ENCODE measurements at places on chromosomes 3 and 15. TPM values are rescaled to one million over a fixed set of nuclear protein-coding genes. Genes with fewer than 3 reads are reported as not detected.

DUOX2 gene
- total RNA-seq: not detected

DNA sequence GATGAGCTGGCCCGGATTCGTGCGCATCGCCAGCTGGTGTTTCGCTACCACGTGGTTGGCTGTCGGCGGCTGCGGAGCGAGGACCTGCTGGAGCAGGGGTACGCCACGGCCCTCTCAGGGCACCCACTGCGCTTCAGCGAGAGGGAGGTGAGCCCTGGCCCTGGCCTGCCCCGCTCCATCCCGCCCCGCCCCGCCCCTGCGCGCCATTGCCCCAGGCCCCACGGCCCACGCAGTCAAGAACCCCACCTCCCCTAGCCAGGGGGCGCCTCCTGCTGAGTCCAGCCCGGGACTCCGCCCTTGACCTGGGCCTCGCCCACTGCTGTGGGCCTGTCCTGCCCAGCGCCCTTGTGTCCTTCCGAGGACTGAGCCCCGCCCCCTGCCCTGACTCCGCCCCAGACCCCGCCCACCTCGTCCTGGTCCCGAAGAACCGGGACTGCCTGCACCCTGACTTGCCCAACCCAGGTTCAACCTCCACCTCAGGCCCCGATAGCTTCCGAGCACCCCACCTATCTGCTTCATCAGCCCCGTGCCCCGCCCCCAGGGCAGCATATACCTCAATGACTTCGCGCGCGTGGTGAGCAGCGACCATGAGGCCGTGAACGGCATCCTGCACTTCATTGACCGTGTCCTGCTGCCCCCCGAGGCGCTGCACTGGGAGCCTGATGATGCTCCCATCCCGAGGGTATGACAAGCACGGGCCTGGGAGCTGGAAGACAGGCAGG, 14.8 kb downstream of the NT5DC2 start:
- DNase-seq: no peak

DNA sequence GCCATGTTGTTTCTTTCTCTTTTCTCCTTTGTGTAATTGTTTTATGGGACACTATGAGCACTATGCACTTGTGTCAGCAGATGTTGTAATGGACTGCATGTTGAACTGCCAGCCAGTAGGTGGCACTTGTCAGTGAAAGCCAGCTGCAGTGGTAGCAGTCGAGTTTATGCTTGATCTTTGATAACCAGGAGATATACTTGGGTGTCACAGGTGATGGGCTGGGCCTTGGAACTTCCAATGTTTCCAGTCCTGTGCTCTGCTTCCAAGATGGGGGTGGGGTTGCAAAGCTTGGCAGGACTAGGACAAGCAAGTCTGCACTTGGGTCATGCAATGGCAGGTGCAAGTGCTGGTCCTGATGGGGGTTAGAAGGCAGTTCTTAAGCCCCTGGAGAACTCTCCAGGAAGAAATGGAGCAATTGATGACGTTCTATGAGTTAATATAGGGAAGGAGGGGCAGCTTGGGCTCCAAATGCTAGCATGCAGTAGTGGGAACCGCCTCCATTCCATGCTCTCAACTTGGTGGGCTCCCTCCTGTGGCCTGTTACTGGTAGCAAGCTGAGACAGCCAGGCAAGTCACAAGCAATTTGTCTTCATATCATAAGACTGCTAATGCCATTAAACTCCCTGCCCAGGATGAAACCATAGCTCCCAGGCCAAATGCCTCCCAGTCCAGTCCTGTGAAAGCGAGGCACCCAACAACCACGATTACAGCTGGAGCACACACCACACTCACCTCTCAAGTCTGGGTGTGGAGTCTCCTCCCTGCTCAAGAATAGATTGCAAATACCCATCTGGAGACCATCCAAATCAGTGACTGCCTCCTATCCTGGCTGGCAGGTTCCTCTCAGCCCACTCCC, 287.2 kb downstream of the CGGBP1 start:
- DNase-seq: peak; percentile 68

DNA sequence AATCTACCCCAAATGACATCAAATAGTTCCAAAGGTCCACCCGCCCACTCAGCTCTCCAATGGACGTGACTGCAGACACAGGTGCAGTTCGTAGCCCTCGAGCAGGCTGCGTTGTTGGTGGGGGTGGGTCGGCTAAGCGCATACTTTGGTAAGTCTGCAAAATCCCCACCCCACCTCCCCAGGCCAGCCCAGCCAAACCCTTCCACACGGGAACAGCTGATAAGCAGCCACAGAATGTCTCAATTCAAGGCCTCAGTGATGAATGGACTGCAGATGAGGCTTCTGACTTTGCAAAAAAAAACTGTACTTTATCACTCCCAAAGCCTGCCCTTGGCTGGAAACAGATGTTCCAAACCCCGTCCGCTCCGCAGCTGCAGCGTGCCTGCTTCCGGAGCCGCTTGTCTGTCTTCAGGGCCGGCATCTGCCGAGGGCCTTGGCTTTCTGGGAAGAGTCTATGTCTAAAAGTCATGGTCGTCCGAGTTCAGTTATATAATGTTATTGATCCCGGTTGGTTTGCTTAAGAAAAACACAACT, 38.2 kb downstream of the PCSK6 start:
- no peak for DNase-seq

- DNase-seq: peak; percentile 64
Measured at GRCh38 chr15:57251941-57252340, 124.4 kb upstream of the CGNL1 start.

- no peak for DNase-seq
Measured at GRCh38 chr3:52313774-52314188, 2.3 kb upstream of the DNAH1 start.

GRCh38 chr3:158121295-158121694, 11.4 kb downstream of the RSRC1 start:
- no peak for DNase-seq

- DNase-seq: no peak
Measured at GRCh38 chr3:80060664-80061063, 292.9 kb upstream of the ROBO1 start.

GRCh38 chr3:128845778-128846485, 33.5 kb upstream of the ACAD9 start:
- DNase-seq: peak; percentile 73

DNA sequence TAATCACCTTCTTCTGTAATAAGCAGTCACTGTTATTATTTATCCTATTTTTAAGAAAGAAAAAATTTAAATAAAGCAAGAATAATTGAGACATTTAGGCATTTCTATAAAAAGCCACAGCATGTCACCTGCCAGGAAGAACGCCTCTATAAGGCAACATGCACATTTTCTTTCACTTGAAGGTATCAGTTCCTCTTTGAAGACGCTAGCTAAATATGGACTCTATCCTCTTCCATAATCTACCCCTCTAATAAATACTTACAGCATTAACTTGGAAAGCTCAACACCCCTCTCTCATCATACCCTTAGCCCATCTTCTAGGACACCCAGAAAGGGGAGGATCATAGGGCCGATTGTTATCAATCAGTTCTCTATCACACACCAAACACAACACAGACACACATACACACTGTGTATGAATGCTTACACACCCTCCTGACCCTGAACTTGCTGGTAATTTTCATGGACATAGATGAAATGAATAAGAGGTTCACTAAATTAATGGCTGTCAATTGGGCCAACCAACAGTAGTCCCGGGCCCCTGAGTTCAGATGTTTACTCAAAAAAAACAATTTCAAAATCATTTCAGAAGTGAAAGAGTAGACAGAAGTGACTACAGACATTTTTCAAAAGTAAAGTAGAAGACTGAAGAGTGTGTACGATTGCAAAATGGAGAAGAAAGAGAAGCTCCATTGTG, 102.5 kb downstream of the ZMAT3 start:
- DNase-seq: no peak

- DNase-seq: no peak
Measured at GRCh38 chr3:43270078-43270477, 16.3 kb upstream of the SNRK start.

GRCh38 chr3:25468866-25469319, 40.8 kb downstream of the RARB start:
- DNase-seq: peak; percentile 18

GRCh38 chr3:45647148-45647619, 42.0 kb upstream of the SACM1L start:
- DNase-seq: peak; percentile 85

- DNase-seq: no peak
Measured at GRCh38 chr3:43948013-43948412, 257.3 kb downstream of the ABHD5 start.

GRCh38 chr3:13052191-13052820, 20.9 kb downstream of the IQSEC1 start:
- DNase-seq: no peak

DNA sequence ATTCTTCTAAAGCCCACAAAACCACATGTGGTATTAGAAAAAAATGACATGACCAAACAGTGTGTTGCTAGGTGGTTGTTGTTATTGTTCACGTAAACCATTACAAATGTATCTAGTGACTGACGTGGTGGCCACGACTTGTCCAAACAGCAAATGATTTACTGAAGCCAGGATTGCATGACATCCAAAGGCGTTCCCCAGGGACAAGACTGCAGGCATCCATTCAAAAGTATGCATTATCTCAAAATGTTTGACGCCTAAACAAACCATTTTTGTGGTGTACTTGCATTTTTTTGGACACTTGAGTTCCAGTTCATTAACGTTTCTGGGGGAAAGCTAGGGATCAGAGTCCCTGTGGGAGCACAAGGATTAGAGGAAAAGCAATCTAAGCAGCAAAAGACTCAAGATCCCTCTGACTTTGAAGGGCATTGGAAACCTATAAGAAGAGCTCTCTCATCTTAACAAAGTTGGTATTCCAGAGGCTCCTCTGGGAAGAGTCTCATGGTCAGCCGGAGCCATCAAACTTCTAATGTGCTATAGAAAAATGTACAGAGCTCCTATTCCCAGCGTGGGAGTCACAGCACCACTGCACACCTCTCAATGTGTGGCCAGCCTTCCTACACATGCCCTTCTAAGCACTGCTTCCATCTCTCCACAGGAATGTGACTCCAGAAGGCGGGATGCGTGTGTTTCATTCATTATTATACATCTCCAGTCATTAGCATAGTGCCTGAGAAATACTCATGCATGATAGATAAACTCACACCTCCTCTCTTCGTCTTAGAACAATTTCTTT, 62.9 kb downstream of the FBN1 start:
- no peak for DNase-seq

DNA sequence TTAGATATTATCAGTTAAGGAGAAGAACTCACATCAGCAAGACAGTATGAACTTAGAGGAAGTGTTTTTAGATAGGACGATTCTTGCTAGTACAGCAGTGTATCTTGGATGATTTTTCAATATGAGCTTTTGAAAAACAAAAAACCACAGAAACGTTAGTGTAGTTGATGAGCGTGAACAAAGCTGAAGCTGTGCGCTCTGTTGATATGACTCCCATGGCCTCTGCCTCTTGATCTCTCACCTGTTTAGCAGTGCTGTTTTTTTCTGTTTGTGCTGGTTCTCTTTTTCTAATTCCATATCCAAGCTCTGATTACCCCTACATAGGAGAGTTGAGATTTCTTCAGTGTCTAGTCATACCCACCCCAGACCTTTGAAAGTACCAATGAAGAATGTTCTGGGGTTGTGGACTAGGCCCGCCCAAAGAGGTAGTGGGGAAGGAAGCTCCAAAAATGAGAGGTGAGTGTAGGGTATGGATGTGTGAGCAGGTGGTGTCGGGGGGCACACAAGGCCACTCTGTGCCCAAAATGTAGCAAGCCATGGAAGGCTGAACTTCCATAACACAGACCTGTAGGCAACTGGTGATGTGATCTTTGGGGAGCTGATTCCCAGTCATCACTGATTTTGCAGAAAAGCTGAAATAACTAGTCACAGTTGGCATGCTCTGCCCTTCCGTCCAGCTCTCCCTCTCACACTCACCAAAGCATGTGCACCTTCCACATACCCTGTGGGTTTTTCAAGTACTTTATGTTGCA, 20.0 kb upstream of the CMTM7 start:
- no peak for DNase-seq

TF gene
- 0.03 TPM for total RNA-seq

DNA sequence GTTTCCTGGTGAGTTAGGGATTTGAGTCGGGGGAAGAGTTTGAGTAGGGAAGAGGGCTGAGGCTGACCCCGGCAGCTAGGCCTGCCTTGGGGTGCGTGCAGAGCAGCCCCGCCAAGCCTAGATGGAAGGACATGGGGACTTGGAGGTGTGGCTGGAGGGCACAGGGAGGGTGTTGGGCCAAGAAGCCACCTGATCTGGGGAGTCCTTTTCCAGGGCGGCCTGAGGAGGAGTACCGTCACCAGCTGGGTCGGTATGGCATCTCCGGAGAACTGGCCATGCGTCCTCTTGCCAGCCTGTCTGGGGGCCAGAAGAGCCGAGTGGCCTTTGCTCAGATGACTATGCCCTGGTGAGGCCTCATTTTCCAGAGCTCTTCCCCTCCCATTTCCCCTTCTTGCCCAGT, 6.9 kb downstream of the ABCF3 start:
- no peak for DNase-seq

DNA sequence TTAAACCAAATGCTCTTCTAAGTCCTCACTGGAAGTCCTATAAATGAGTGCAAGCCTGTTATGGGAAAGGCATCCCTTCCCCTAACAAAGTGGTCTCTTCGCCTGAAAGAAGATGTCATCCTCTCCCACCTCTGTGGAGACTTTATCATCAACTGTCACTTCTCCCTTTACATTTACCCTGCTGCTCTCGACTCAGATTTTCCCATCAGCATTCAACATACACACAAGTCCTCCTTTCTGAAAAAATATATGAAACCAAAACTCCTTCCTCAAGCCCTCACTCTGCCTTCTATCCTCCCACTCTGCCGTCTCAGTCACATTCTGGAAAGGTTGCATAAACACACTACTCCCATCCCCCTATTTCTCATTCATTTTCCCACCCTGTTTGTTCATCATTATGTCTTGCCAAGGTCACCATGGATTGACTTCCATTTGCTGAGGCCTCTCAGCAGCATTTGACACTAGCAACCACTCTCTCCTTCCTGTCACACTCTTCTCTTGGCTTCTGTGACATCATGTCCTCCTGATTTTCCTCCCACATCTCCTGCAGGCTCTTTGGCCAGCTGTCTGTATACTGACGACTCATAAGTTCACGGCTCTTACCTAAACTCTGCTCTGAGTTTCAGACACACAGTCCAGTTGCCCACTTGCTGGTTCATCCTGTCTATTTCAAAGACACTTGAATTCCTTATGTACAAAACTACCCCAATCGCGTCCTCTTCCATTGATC, 70.3 kb upstream of the SMAD3 start:
- DNase-seq: no peak

PARP14 gene
- total RNA-seq: 8.2 TPM

- DNase-seq: no peak
Measured at GRCh38 chr3:112967828-112968227, 7.1 kb downstream of the CD200R1 start.

FOXB1 gene
- not detected for total RNA-seq

EPHB1 gene
- total RNA-seq: 0.81 TPM

FANCD2OS gene
- not detected for total RNA-seq
